ENCODE measurements at places on chromosomes 12 and 14. TPM values are rescaled to one million over a fixed set of nuclear protein-coding genes. Genes with fewer than 3 reads are reported as not detected.

POLE gene
- 15.2 TPM for total RNA-seq

- no peaks in the 10 kb centered on the region for H3K27me3 ChIP-seq
- H3K4me1 ChIP-seq = peaks cover 3% of the 10 kb centered on the region
- peak overlapping the region; percentile 92 for H3K4me3 ChIP-seq
- no peaks in the 10 kb centered on the region for H3K36me3 ChIP-seq
- peak; percentile 84 for DNase-seq
- peak overlapping the region; percentile 86 for H3K27ac ChIP-seq
Observed at GRCh38 chr14:34874386-34875030, 652 bp downstream of the BAZ1A start.

DNA sequence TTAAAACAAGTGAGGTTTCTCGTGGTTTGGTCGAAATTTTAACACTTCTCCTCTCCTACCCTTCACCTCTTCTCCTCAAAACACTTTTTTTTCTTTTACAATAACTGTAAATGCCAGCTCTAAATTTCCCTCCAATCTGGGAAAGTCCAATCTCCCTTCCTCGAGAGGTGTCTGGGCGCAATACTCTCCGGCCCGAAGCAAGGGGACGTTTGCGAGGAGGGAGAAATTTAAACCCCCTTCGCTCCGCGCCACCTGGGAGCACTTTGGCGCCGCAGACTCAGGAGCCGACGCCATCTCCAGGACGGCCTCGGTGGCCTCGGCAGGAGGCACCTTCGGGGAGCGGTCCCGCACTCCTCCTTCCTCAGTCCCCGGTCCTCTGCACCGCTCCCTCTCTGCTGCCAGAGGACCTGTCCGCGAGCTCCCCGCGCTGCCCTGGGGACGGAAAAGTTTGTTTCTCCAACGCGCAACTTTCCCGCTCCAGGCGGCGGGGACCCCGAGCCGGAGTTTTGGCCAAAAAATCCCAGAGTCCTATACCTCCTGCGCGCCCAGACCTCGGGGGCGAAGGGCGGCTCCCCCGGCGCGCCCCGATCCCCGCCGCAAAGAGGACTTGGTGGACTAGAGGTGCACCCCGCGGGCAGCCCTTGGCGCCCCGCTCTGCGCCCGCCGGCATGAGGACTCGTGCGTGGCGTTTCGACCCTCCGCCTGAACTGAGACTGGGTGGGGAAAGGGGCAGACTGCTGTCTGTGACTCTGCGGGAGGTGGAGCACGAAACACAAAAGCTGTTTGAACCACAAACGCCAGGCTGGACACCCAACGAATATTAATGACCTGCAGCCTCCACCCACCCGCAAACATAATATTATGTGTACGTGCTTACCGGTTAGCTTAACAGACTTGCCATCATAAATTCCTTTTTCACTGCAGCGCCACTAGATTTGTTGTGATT is 95.2 kb upstream of the HMGA2 start:
- H3K4me3 ChIP-seq = peak overlapping the region; percentile 72
- H3K36me3 ChIP-seq = no peaks in the 10 kb centered on the region
- DNase-seq = no peak
- peaks cover 21% of the 10 kb centered on the region for H3K27me3 ChIP-seq
- H3K4me1 ChIP-seq = peaks cover 3% of the 10 kb centered on the region

DNA sequence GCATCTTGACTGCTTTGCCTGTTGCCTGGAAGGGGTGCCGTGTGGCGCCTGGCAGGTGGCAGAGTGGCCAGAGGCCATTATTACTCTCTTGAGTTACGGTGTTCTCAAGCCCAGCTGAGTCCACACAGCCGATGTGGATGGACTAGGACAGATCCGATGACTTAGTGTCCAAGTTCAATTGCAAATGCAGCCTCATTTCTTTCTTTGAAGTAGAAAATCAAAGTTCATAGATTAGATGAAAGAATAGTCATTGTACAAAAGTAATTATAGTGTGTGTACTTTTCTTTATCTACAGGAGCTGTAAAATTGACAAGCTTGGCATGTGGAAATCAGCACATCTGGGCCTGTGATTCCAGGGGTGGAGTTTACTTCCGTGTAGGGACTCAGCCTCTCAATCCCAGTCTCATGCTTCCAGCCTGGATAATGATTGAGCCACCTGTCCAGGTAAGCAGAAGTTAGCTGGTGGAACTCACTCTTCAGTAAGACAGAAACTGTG is 44.7 kb downstream of the ANKRD9 start:
- no peak for DNase-seq
- H3K4me3 ChIP-seq = no peak overlapping the region
- H3K27me3 ChIP-seq = no peaks in the 10 kb centered on the region
- H3K4me1 ChIP-seq = no peaks in the 10 kb centered on the region
- H3K27ac ChIP-seq = no peak overlapping the region
- peaks cover 28% of the 10 kb centered on the region for H3K36me3 ChIP-seq

DNA sequence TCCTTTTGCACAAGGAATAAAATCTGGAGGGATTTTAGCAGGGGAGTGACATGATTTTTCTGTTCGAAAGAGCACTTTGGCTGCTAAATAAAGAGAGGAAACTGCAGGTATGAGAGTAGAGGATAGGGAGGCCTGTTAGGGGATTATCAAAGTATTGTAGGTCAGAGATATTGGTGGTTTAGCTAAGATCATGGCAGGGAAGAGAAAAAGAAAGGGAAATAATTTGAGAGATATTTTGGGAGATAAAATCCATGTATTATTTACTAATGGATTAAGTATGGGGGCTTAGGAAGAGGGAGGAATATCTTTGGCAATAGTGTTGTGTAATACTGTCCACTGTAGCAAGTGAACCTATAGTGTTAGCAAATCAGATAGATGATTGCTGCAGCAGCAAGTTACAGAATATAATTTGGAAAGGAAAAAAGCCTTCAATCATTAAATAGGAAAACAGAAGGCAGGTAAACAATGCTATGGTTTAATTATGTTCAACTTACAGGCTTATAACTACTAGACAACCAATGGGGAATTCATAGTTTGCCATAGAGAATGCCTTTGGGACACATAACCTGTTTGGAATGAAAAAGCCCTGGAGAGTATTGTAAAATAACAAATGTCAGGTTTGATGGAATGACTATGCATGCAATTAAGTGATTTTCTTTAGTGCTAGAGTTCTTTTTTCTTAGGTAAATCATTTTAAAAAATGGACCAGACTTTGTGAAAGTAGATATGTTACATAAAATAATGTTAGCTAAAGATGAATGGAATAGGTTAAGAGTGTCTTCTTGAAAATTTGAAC is 50.5 kb downstream of the ADIPOR2 start:
- no peak overlapping the region for H3K27ac ChIP-seq
- H3K4me3 ChIP-seq = no peak overlapping the region
- no peaks in the 10 kb centered on the region for H3K4me1 ChIP-seq
- no peaks in the 10 kb centered on the region for H3K36me3 ChIP-seq
- H3K27me3 ChIP-seq = no peaks in the 10 kb centered on the region
